ENCODE measurements at places on chromosomes 6 and 20.
A peak's percentile ranks its signal among the peaks of the same experiment; 100 is the strongest.

GRCh38 chr6:13012977-13013680, 296.6 kb downstream of the PHACTR1 start:
- DNase-seq: no peak

GRCh38 chr20:54044156-54044555, 26.2 kb downstream of the BCAS1 start:
- no peak for DNase-seq

DNA sequence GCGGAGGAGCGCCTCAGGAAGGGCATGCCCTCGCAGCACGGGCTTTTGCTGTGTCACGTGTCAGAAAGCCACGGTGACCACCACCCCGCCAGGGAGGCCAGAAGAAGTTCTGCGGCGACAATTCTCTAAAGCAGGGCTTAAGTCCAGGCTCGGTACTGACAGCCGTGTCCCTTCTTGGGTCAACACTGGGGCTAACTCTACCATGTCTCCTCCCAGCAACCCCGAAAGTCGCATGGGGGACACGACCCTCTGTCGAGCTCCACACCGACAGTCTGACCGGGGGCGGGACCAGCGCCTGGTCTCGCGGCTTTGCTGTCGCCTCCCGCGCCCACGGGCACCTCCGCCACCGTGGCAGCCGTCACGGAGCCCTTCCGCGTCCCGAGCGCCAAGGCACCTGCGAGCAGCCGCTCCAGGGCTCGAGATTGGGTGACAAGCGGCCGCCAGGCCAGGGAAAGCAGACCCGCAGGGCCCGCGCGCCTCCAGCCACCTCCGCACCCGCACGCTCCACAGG, 534 bp downstream of the NANP start:
- DNase-seq: no peak

GRCh38 chr6:128235556-128235955, 284.8 kb downstream of the PTPRK start:
- no peak for DNase-seq

DNA sequence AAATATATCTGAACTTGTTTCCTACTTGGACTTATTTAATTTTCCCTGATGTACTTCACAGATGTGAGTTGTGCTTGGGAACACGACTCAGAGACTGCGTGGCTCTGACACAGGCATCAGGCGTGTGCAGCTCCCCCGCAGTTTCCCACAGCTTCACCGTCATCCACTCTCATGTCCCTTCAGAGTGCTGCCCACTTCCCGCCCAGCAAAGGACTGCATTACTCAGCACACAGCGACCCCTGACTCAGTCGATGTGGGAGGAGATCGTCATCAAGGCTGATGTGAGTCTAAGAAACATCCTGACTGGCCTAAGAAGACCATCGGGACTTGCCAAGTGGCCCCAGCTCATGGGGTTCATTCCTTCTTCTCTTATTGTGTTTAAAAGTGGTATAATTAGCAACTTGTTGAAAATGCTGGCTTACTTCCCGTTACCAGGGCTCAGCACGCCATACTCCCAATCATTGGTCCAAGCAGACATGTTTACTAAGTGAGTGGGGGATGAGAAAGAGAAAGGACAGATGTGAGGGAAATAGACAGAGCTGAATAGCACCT, 539.4 kb upstream of the JARID2 start:
- DNase-seq: no peak

- no peak for DNase-seq
Measured at GRCh38 chr6:5937169-5937909, 69.4 kb downstream of the NRN1 start.

- DNase-seq: no peak
Measured at GRCh38 chr6:136611746-136612145, 61.5 kb upstream of the MAP7 start.

GRCh38 chr6:68653074-68653705, 18.1 kb downstream of the ADGRB3 start:
- DNase-seq: no peak

- DNase-seq: no peak
Measured at GRCh38 chr6:167258646-167259045, 32.5 kb upstream of the UNC93A start.

DNA sequence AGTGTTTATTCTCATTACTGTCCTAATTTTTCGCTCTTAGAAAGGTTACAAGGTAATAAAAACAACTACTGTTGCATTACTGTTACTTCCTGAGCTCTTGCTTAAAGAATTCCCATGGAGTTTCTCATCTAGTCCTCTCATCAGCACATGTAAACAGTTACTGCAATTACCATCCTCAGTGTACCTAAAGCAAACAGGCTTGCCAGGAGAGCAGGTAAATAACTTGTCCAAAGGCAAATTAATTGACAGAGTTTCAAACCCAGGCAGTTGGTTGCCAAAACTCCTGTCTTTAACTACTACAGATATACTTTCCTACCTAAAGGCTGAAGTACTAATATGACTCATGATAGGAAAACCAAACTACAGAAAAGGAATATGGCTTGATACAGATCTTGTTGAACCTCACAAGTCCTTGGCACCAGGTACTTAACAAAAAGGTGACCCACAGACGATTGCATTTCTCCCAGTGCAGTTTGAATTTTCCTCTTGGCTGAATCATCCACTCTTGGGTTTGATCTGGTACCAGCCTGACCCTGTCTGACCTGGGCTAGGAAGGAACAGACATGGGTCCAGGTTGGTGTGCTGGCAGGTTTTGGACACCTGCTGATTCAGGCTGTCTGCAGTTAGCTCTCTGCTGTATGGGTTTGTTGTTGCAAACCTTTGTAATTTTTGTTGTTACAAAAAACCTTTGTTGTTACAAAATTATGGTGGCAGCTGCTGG, 153.0 kb downstream of the CFAP61 start:
- no peak for DNase-seq

GRCh38 chr6:41306187-41306854, 19.8 kb upstream of the TREM1 start:
- peak; percentile 60 for DNase-seq

GRCh38 chr6:21137700-21138335, 455.7 kb upstream of the SOX4 start:
- no peak for DNase-seq

GRCh38 chr6:108167449-108168089, 1.7 kb downstream of the NR2E1 start:
- no peak for DNase-seq

GRCh38 chr6:137571854-137572253, 77.7 kb upstream of the OLIG3 start:
- DNase-seq: peak; percentile 67
